ENCODE measurements at places on chromosomes 2 and 18. TPM values are rescaled to one million over a fixed set of nuclear protein-coding genes. Genes with fewer than 3 reads are reported as not detected.

DNA sequence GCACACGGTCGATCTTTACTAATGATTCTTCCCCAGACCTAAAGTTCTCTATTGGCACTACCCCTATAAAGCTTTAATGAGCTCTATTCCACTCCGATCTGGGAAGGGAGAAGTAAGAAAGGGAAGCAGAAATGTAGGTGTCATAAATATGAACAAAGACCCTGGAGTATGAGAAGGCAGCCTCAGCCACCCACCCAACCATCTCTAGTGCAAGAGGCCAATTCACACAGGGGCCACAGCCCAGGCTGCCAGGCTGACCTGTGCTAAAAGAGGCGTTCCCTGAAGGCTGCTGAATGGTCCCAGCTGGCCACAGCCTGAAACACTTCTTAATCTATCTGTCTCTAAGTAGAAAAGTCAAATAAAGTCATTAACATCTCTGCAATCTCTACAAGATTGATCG, 60.1 kb upstream of the ACTR3 start:
- DNase-seq, result no peak

- no peak for DNase-seq
Measured at GRCh38 chr2:235725016-235725489, 231.2 kb downstream of the AGAP1 start.

DNA sequence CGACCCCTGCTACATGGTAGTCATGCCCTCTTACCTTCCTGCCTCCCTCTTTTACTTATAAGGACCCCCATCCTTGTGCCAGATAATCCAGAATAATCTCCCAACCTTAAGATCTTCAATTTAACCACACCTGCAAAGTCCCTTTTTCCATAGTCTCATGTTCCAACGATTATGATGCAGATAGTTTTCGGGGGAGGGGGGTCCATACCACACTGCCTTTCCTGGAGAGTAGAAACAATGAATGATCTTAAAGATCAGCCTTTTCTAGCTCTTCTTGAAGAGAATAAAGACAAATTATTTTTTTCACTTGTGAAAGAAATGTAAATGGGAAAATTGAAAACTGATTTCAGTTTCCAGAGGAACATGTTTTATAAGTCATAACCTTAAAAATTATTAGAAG, 4.3 kb upstream of the FAM98A start:
- no peak for DNase-seq

DNA sequence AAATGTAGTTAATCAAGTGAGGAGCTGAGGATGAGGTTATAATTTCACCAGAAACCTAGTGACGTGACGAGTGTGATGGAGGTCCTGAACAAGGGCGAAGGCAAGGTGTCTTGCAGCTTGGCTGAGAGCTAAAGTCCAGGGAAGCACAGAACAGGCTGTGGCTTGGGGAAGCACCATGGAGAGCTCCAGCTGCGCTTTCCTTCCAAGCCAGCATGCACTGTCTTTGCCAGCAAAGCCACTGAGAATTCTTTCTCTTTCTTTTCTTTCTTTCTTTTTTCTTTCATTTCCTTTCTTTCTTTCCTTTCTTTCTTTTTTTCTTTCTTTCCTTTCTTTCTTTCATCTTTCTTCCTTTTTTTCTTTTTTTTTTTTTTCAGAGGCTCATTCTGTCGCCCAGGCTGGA, 239.3 kb downstream of the FBXO15 start:
- no peak for DNase-seq

GRCh38 chr2:34831096-34831495, 1232.0 kb upstream of the FAM98A start:
- DNase-seq, result no peak

GRCh38 chr2:232490221-232491138, 2.8 kb upstream of the ECEL1 start:
- peak; percentile 25 for DNase-seq

- no peak for DNase-seq
Measured at GRCh38 chr2:65277118-65277517, 49.5 kb downstream of the ACTR2 start.

GRCh38 chr2:61658841-61659780, 121.0 kb upstream of the XPO1 start:
- DNase-seq, result no peak

WDR35 gene
- total RNA-seq, result 4.7 TPM

IL36B gene
- not detected for total RNA-seq
